ENCODE measurements at places on chromosomes 4 and X.
A peak's percentile ranks its signal among the peaks of the same experiment; 100 is the strongest.

- DNase-seq = no peak
Measured at GRCh38 chr4:17523662-17524061, 8.7 kb downstream of the CLRN2 start.

DNA sequence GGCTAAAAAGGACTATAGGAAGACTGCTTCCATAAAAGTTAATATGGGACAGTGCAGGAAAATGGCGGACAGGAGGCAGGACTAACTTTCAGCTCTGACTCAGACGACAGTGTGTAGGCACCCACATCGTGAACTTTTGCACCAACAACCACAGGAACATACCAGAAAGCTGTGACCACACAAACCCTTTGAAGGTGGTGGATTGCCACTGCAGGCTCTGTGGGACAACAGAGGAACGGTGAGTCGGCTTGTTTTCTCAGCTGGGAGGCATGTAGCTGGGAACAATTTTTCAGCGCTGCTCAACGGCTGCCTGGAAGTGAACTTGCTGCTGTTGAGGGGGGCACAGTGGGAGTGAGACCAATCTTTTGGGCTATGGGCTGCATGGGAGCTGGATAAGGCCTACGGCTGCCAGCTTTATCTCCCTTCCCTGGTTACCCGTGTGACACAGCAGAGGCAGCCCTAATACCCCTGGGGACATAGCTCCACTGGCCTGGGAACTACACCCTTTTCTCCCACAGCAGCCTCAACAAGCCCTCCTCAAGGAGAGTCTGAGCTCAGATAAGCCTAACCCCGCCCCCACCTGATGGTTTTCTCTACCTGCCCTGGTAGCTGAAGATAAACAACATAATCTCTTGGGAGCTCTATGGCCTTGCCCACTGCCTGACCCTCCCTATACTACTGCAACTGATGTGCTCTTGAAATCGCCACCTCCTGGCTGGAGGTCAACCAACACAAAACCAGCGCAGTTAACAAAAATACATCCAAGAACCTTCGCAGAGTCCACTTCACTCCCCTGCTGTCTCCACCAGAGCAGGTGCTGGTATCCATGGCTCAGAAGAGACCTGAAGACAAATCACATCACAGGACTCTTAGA lies 1537.0 kb downstream of the C4orf33 start:
- DNase-seq = no peak

DNA sequence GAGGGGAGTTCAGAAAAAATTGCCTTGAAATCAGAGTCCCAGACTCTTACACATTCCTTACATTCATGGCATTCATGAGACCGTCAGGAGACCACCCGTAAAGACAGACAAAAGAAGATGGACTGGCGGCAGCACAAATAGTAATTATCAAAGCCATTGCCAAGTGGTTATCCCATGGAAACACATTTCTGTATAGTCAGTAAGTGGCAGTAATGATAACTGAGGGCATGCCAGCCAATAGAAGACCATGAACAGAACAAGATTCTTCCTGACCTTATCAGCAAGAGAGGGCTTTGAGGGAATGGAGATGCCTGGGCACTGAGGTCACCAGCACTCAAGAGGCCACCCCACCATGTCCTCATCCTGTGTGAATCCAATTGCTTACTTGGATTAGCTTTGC lies 121.7 kb upstream of the HCCS start:
- DNase-seq = no peak

- no peak for DNase-seq
Measured at GRCh38 chrX:69504626-69505612, 793 bp downstream of the NALF2 start.

- DNase-seq = no peak
Measured at GRCh38 chr4:101258883-101259282, 88.4 kb downstream of the PPP3CA start.

GRCh38 chr4:139229534-139230039 lies 50.4 kb downstream of the MGARP start:
- DNase-seq = peak; percentile 31

DNA sequence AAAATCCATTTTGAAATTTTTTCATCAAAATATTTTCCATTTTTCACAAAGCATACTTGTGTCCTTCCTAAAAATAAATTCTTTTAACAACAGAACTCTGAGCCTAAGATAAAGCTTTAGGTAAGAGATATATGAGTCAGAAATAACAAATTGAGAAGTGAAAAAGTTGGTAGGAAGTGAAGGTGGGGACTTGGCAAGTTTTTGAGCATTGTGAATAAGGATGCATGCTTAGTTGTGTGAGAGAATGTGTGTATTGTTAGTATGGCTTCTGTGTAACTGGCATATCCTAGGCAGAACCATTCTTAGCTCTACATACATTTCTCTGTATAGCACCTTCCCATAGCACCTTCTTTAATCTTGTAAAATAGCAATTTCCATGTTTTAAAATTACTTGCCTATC lies 6.8 kb downstream of the ASB5 start:
- no peak for DNase-seq

Data from stimulated activated CD4-positive, alpha-beta T cell treated with anti-CD3 and anti-CD28 coated beads, Interleukin-4, amount 100 ng/mL, for 24 hours (primary cell).